ENCODE measurements at places on chromosomes 11 and 22.

DNA sequence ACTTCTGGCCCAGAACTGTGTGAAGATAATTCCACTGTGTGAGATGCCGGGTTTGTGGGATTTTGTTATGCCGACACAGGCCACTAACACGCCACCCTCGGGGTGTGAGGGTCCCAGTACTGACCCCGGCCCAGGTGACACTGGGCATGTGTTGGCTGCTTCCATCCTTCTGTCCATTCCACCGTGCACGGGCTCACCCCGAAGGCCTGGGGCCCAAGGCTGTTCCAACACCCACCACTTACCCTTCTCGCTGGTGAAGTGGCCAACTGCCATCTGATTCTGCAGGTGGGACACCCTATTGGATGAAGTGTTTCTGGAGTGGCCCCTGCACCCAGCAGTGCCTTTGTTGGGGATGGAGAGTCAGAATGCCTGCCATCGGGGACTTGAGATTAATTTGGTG is 1307.5 kb downstream of the BRD1 start:
- DNase-seq, result no peak

DNA sequence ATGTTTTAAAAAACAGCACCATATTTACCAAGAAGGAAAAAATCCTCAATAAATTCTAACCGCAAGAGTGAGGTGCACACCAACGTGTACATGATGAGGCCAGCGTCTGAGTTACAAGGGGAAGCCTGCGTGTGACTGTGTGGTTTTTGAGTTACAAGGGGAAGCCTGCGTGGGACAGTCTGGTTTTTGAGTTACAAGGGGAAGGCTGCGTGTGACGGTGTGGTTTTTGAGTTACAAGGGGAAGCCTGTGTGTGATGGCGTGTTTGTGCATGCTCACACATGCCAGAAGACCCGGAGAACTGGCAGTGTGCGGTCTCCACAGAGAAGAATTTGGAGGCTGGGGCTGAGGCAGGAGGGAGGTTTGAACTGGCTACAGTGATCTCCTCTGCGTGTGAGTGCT is 1376.4 kb downstream of the TBC1D22A start:
- no peak for DNase-seq

GRCh38 chr22:21587803-21588611 is 20.5 kb downstream of the UBE2L3 start:
- DNase-seq, result no peak

GRCh38 chr11:111691741-111692140 is 74.4 kb downstream of the PPP2R1B start:
- no peak for DNase-seq

- DNase-seq, result no peak
Measured at GRCh38 chr11:118193910-118194566, 17.6 kb upstream of the SCN2B start.

DNA sequence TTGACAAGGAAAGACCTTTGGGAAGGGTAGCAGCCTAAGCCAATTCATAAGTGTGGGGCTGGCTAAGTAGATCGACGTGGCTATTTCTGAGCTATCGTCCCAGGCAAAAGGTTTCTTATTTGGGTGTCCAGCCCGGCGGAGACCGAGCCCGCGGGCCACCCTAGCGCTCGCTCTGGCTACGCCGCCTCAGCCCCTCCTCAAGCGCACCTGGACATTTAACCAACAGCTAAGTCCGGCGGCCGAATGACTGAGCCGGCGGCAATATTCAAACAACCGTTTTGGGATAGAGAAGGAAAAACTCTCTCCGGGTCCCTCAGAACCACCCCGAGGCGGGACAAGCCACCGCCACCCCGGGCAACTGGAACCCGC is 457 bp downstream of the RNF141 start:
- DNase-seq, result no peak

GRCh38 chr11:125740617-125741016 is 5.5 kb upstream of the PATE1 start:
- no peak for DNase-seq

DNA sequence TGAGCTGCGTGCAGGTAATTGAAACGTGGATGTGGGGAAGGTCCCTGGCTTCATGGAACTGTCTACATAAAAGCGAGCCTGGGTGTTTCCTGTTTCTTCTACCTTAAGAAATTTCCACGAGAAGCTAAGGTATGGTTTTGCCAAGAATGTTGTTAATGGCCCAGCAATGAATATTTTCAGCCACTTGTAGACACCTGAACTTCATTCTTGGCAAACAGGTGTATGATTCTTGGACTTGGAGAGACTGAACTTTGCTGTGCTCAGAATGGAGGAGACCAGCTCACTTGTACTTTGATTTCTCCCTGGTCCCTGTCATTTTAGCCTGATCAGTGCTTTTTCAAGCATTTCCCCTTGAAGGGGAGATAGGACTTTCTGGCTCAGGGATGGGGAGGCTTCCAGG is 20.8 kb downstream of the LRP5 start:
- no peak for DNase-seq

- DNase-seq, result no peak
Measured at GRCh38 chr11:94717667-94718066, 50.5 kb upstream of the AMOTL1 start.

- DNase-seq, result no peak
Measured at GRCh38 chr11:36046932-36047331, 103.1 kb downstream of the LDLRAD3 start.

DNA sequence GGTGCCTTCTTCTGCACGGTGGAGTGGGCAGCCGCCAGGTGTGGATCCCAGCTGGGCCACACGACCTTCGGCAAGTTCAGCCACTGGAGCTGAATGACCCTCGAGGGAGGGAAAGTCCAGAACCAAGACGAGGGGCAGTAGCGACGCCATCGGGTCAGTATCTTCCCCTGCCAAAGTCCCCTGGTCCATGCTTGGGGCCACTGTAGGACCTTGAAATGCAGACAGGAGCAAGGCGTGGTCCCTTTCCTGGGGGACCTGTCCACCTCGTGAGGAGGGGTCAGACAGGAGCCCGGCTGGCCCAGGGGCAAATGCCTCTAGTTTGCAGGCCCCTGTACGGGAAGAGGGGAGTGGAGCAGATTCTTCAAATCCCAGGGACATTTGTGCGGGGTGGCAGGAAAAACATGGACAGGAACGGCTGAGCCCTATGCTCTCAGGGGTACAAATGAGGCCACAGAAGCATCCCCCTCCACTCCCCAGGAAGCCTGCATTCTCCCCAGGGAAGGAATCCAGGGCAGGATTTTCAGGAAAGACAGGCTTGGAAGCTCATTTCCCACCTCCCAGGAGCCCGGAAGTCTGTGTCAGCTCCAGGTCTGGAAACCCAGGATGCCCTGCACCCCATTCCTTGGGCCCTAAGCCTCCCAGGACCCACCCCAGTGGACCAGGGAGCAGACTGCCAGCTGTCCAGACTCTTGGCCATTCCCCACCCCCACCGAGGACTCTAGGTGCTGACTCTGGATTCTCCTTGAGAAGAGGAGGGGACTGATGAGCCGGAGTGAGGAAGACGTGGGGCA is 6.6 kb downstream of the SHANK2 start:
- DNase-seq, result no peak

GRCh38 chr22:29260031-29260560 is 7.7 kb downstream of the RHBDD3 start:
- DNase-seq, result no peak

GRCh38 chr22:24965822-24966626 is 13.5 kb downstream of the KIAA1671 start:
- no peak for DNase-seq

GRCh38 chr22:19108807-19109197 is 13.4 kb downstream of the DGCR2 start:
- DNase-seq, result no peak

- DNase-seq, result no peak
Measured at GRCh38 chr11:63813563-63814382, 517 bp downstream of the SPINDOC start.

- no peak for DNase-seq
Measured at GRCh38 chr11:35671396-35672127, 9.0 kb downstream of the TRIM44 start.

- DNase-seq, result no peak
Measured at GRCh38 chr11:72705442-72706365, 31.5 kb upstream of the PDE2A start.

- DNase-seq, result no peak
Measured at GRCh38 chr11:123576082-123576481, 78.3 kb downstream of the SCN3B start.

- no peak for DNase-seq
Measured at GRCh38 chr22:48772286-48772907, 1055.3 kb downstream of the BRD1 start.

DNA sequence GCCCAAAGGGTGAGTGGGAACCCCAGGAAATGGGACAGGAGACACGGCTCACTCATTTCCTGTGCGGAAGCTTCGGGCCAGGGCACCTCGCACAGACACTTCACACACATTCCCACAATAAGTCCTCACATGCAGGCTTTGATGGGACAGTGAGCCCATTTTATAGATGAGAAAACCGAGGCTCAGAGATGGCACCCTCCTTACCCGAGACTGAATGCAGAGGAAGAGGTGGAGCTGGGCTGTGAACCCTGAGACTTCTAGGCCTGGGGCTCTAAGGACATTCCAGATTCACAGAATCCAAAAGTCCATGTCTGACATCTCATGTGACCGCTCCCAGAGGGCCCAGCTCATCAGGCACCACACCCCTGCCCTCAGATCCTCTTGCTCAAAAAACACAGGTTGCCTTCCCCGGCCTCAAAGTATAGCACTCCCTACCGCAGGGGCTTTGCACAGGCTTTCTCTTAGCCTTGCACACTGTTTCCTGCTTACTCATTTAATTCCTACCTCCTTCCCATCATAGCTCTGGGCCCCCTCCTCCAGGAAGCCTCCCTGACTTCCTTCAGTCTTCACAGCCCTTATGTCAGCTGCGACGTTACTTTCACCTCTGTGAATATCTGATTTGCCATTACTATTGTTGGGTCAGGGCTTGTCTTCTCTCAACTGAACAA is 57.1 kb upstream of the TCF20 start:
- no peak for DNase-seq

GRCh38 chr11:66616379-66617154 is at the start of gene RBM14:
Gene RBM14 (plus strand): TSS chr11:66616630. CDS start chr11:66616721, 91 bp downstream.
- peak; percentile 96 for DNase-seq

GRCh38 chr11:116413301-116414242 is 359.2 kb downstream of the BUD13 start:
- DNase-seq, result no peak

GRCh38 chr11:43575913-43576310 is 104.6 kb upstream of the HSD17B12 start:
- no peak for DNase-seq

DNA sequence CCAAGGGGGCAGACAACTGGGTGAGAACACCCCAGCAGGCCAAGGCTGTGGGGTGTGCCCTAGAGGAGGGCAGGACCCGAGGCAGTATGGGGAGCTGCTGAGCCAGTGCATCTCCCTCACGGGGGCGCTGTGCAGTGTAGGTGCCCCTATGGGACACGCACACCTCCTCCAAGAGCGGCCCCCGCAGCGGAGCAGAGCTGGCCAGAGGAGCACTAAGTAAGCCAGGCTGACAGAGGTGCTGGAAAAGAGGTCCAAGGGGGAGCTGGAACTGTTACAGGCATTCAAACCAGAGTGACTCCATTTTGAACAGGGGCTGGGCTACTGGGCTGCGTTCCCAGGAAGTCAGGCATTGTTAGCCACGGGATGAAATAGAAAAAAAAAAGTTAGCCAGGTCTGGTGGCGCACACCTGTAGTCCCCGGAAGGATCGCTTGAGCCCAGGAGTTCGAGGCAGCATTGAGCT is 41.8 kb downstream of the TST start:
- peak; percentile 23 for DNase-seq

GRCh38 chr11:64856382-64857227 is 12.2 kb upstream of the CDC42BPG start:
- no peak for DNase-seq

- DNase-seq, result no peak
Measured at GRCh38 chr11:102915044-102915375, 40.2 kb upstream of the MMP12 start.

DNA sequence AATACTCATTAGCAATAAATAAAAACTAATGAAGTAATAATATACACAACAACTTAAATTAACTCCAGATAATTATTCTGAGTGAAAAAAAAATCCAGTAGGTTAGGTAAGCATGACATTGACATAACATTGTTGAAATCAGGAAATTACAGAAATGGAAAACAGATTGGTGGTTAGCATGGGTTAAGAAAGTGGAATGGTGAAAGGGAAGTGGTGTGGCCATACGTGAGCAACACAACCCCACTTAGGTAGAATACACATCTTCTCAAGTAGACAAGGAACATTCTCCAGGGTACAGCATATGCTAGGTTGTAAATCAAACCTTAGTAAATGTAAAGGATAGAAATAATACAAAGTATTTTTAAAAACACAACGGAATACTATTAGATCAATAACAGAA is 30.2 kb upstream of the CLTCL1 start:
- DNase-seq, result no peak

- DNase-seq, result no peak
Measured at GRCh38 chr11:104534278-104534677, 364.0 kb downstream of the CASP12 start.

GRCh38 chr11:68142441-68143309 is 21.5 kb upstream of the CHKA start:
- no peak for DNase-seq

- no peak for DNase-seq
Measured at GRCh38 chr22:35317680-35318290, 18.1 kb downstream of the TOM1 start.

DNA sequence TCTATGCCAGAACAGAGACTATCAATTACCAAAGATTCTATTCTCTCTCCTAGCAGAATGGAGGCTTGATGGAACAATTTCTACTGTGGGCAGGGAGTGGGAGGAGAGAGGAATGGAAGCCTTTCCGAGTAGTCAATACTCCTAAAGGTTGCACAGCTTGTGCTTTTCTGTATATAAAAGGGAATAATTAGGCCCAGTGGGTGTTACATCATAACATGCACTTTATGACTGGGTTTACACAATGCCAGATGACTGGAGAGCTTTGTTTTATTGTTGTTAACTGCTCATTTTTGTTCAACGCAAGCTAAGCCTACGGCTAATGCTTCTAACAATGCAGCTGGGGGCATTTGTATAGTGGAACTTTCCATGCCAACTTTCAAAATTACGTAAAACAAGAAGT is 2237.9 kb upstream of the RAG2 start:
- no peak for DNase-seq

GRCh38 chr11:14300661-14301304 is 58.2 kb downstream of the RRAS2 start:
- DNase-seq, result peak; percentile 60

GRCh38 chr11:124759266-124760204 is 2.6 kb downstream of the ESAM start:
- DNase-seq, result no peak

DNA sequence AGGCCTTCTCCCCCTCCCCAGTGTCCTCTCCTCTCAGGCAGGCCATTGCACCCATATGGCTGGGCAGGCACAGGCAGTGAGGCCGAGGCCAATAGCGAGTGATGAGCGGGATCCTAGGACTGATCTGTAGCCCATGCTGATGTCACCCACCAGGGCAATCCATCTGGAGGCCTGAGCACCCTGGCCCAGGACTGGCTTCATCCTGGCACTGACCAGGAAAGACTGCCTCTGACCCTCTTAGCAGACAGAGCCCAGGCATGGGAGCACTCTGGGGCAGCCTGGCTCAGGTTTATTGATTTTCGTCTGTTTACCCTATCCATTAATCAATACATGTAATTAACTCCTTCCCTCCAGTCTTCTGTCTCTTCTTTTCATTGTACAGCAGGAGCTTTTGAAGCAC is 5.1 kb upstream of the TIRAP start:
- no peak for DNase-seq

- no peak for DNase-seq
Measured at GRCh38 chr22:19723232-19723982, at the start of gene GP1BB. Gene GP1BB (plus strand): TSS chr22:19723539. CDS start chr22:19723570, 31 bp downstream.
